ENCODE measurements at places on chromosomes 1 and 21. TPM values are rescaled to one million over a fixed set of nuclear protein-coding genes. Genes with fewer than 3 reads are reported as not detected.

ZBTB8B gene
- not detected for total RNA-seq

RGS8 gene
- not detected for total RNA-seq

ZNF593OS gene
- not detected for total RNA-seq

TPR gene
- 80.3 TPM for total RNA-seq

LHX8 gene
- not detected for total RNA-seq

IGSF5 gene
- 0.33 TPM for total RNA-seq

GCLM gene
- 16.8 TPM for total RNA-seq

CGN gene
- 0.29 TPM for total RNA-seq

RUNX1 gene
- total RNA-seq, result 59.3 TPM

PAQR6 gene
- 0.43 TPM for total RNA-seq

NHLH1 gene
- 0.14 TPM for total RNA-seq

MTARC2 gene
- total RNA-seq, result 11.8 TPM
